ENCODE measurements at places on chromosomes 4 and X. TPM values are rescaled to one million over a fixed set of nuclear protein-coding genes. Genes with fewer than 3 reads are reported as not detected.
A peak's percentile ranks its signal among the peaks of the same experiment; 100 is the strongest.

- no peak for DNase-seq
These were observed 51.4 kb downstream of the NPY5R start for GRCh38 chr4:163395055-163395454.

DNA sequence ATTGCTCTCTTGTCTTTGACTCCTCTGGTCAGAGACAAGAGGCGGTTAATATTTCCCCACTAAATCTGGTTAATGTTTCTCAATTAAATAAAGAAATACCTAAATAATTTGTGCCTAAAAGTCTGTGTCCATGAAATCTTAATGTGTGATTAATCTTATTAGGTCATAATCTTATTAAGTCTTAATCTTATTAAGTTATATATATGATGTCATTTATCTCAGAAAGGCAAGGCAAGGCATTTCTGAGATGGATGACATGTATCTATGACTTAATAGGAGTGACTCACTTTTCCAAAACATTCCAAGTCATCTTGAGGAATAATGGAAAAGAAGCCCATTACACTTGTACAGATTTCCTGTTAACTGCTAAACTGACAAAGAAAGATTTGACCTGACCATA, 74.7 kb downstream of the TRAM1L1 start:
- no peak for DNase-seq

DNA sequence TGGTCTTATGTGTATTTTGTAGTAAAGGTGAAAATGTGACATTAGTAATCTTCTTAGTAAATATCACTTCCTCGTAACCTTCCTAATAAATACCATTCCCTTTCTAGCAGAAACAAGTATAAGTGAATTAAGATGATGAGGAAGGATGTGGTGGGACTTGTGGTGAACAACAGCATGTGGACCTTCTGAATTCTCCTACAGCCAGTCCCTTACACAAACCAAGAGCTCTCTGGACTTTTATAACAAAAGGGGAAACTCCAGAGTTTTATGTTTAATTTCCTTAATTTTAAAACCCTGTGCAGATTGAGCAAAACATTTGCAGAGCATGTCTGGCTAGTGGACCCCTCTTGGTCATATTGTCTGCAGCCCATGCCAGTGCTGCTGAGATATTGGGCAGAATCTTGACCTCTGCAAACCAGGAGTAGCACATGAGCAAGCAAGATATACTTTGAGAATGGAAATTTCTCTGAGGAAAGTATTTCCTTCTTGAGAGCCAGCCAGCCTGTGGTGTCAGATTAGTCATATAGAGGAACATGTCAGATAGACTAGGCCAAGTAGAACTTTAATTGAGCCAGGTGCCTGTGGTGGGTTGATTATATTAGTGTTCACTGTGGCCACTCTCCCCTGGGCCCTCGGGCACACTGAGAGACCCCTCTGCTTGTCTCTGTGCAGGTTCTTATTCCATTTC, 328.2 kb downstream of the DKK2 start:
- no peak for DNase-seq

- DNase-seq: no peak
These were observed 13.3 kb downstream of the USP27X start for GRCh38 chrX:49892542-49892941.

GRCh38 chr4:15162465-15163283, 160.4 kb downstream of the CPEB2 start:
- DNase-seq: no peak

DNA sequence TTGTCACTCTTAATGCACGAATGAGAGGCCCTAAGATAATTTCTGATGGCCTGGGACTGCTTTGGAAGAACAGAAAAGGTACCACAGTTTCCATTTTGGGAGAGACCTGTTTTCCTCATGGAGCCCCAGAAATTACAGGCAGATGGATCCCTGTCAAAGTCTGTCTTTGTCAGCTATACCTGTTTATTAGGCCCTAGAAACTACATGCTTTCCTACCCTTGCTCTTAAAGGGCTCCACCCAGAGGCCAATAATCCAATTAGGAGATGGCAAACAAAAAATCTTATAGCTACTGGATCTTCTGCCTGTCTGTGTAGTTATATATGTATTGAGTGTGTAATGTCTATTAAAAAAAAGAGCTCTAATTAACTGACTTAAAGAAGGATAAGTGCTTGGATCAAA, 141.3 kb downstream of the NR3C2 start:
- DNase-seq: no peak

- no peak for DNase-seq
These were observed 645.6 kb upstream of the FTHL17 start for GRCh38 chrX:31717474-31717873.

DNA sequence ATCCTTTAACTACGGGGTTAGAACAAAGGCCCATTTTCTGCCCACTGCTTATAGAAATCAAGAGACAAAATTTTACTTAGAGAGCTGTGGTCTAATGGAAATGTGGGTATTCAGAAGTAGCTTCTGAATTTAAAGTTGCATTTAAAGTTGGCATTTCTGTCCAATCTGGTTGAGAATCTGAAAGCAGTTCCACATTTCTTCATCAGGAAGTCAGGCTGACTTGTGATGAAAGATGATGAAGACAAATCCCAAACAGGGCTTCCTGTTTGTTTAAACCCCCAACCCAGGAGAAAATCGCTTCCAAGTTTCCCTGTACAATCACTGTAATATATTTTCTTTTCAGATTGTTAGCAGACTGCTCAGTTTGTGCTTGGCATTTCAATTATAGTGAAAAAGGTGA, 345.3 kb downstream of the SPRY1 start:
- DNase-seq: no peak

DNA sequence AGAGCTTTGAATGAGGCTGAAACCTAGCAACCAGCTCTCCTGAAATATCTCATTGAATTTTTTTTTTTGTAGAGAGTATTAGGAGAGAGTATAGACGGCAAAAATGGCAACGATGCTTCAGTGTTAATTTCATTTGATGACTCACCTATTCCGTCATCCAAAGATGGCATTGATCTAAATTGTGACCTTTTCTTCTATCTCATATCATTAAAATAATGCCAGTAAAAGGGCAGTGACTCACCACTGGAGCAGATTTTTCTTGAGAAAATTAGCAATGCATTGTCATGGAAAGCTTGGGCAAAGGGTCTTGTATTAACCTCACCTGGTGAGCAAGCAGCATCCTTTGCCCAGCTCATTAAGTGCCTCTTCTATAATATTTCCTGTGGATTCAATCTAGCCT, 19.6 kb downstream of the VMA21 start:
- no peak for DNase-seq

- no peak for DNase-seq
These were observed 513.5 kb upstream of the NR3C2 start for GRCh38 chr4:148955564-148956297.

DNA sequence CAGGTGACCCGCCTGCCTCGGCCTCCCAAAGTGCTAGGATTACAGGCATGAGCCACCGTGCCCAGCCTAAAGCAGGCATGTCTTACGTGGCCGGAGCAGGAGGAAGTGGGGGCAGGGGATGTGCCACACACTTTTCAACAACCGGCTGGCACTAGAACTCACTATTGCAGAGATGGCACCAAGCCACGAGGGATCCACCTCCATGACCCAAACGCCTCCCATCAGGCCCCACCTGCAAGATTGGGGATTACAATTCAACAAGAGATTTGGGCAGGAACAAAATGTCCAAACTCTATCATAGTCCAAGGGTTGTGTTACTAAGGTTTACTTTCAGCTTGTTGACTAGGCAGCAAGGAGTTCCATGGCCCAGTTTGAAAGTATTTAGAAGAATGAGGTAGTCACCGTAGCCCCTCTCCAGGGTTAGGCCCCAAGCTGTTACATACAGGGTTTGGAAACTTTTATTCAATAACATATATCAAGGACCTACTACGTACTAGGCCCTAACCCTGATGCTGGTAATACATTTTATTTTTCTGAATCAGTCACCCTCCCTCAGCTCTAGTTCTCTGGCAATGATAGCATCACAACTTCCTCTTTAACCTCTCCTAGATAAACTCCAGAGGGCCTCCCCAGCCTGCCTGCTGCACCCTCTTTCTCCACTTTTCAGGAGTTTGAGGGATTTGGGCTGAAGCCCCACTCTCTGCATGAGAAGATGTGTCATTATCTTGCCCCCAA, 18.0 kb upstream of the TBC1D14 start:
- no peak for DNase-seq

GRCh38 chr4:142656178-142656577, 189.9 kb downstream of the INPP4B start:
- DNase-seq: peak; percentile 32

DNA sequence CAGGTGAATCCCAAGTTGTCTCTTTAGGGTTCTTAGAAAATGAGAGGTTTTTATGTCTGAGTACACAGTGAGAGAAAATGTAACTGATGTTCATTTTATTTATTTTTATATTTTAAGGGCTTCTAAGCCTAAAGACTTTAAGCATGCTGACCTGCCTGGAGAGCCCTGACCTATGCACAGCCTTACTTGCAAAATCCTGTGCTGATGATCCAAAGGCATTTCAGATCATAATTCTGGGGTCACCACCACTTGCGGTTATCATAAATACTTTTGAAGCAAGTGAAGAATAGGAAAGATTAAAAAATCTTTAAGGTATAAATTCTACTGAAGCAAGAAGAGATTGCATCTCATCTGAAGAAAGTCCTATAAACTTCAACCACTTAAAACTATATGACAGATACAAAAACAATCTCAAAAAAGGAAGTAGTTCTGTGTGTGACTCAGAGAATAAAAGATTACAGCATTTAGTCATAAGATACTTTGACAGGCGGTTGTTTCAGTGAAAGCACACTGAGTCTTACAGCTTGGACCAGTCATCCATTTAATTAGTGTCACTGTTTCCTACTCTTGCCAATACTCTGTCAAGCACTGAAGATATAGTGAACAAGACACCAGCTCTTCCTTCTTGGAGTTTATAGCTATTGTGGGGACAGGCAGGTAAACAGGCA, 245.2 kb upstream of the DIPK2B start:
- DNase-seq: no peak

GRCh38 chr4:30719454-30720020, 632 bp upstream of the PCDH7 start:
- DNase-seq: peak; percentile 34

GRCh38 chr4:73943555-73943954, 38.3 kb downstream of the PF4 start:
- no peak for DNase-seq

DNA sequence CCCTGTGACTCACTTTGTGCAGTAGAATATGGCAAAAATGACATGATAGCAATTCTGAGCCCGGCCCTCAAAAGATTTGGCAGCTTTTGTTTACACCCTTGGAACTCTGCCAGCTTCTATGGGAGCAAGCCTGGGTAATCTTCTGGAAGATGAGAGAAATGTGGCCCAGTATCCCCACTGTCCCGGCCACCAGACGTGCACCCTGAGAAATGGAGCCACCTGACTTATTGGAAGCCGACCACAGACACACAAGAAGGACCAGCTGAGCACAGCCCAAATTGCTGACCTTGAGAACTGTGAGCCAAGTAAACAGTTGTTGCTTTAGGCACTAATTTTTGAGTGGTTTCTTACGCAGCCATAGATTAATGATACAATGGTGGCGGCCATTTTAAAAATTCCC, 197.0 kb downstream of the STIM2 start:
- no peak for DNase-seq

- DNase-seq: no peak
These were observed 131.6 kb upstream of the TENM3 start for GRCh38 chr4:182111586-182111985.

DNA sequence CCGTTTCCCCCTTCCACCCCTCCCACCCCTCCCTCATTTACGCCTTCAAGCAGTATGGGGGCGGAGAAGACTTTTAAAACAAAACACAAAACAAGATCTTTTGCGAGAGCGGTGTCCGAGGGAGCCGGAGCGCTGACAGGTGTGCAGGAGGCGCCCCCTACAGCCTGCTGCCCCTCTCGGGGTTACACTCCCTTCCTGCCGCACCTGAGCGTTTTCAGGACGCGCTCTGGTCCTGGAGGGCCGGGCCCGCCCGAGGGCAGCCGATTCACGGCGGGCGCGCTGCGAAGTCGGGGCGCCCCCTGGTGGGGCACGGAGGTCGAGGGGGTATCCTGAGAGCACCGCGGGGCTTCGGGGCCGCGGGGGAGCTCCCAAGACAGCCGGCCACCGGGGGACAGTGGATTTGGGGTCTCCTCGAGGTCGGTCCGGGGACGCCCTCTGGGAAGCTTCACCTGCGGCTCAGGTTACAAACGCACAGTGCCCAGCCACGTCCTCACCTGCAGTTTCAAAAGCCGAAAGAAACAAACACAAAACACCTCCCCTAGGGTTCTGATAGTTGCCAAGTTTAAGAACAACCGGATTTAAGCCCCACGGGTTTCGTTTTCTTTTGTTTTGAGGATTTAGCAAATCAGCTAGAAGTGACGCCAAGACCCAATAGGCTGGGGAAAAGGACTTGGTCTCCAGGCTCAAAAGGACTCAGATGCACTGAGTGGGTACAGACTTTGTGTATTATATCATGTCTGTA, 8.0 kb upstream of the NEUROG2 start:
- peak; percentile 89 for DNase-seq

DNA sequence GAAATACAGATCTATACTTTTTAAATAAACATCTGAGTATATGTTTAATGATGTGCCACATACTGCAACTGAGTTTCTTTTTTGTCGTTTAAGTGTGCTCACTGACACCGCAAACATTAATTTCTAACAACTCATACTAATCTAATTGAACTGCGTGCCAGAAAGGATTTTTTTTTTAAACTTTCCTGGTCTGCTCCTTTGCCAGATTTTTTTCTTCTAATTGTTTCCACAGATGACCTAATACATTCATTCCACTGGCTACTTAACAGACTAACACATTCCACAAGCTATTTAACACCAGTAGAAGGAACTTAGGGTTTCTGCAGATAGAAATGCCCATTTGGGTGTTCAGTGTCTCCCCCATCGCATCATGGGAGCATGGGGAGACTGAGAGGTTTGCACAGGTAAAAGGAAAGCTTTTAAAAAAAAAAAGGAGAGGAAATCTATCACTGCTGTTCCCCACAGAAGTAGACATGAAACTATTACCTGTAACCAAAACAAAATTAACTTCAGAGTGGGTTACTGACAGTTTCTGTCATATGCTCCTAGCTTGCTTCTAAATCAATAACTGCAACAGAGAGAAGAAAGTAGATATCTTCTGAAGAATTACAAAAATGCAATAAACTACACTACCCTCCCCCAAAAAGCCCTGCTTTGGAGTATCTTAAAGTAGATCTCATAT, 31.6 kb downstream of the SH3KBP1 start:
- no peak for DNase-seq

GRCh38 chr4:38154252-38154651, 194.1 kb downstream of the PTTG2 start:
- peak; percentile 32 for DNase-seq

GRCh38 chr4:70706044-70706461, 15.7 kb upstream of the RUFY3 start:
- DNase-seq: no peak

GRCh38 chrX:132501606-132502005, 12.8 kb upstream of the MBNL3 start:
- no peak for DNase-seq

GRCh38 chrX:1167466-1167865, 45.0 kb downstream of the CRLF2 start:
- DNase-seq: no peak

GRCh38 chr4:10608501-10609219, 75.9 kb downstream of the CLNK start:
- DNase-seq: no peak

Gene TEX13C
- not detected for total RNA-seq

Gene LDB2
- not detected for total RNA-seq

Gene GUCY1B1
- total RNA-seq: 0.37 TPM

Gene HSPA4L
- total RNA-seq: 3.0 TPM

Gene PABPC4L
- total RNA-seq: not detected

Gene CSAG1
- not detected for total RNA-seq

Gene GYPE
- 0.16 TPM for total RNA-seq
